ENCODE measurements at places on chromosomes 3 and 15.

- no peak for DNase-seq
Measured at GRCh38 chr3:42685363-42685881, at the start of gene KLHL40. Gene KLHL40 (plus strand): TSS chr3:42685537. CDS start chr3:42685619, 82 bp downstream.

DNA sequence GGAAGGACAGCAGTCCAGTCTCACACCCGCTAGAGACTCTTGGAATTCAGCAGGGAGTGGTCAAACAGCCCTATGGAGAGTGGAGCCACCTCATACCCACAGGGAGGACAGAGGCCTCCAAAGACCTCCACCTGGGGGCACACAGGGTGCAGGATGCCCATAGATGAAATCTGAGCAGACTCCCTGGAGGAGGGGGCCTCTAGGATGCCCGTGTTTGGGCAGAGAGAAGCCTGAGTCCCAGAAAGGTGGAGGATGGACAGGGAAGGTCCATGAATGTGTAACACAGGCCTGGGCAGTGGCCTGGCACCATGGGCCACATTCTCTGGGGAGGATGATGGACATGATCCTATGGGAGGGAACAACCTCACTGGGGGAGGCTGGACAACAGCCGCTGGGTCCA, 21.7 kb downstream of the DUSP7 start:
- DNase-seq = no peak

- no peak for DNase-seq
Measured at GRCh38 chr3:141830508-141830907, 45.9 kb upstream of the ATP1B3 start.

GRCh38 chr3:77323626-77324025, 283.7 kb downstream of the ROBO2 start:
- no peak for DNase-seq

DNA sequence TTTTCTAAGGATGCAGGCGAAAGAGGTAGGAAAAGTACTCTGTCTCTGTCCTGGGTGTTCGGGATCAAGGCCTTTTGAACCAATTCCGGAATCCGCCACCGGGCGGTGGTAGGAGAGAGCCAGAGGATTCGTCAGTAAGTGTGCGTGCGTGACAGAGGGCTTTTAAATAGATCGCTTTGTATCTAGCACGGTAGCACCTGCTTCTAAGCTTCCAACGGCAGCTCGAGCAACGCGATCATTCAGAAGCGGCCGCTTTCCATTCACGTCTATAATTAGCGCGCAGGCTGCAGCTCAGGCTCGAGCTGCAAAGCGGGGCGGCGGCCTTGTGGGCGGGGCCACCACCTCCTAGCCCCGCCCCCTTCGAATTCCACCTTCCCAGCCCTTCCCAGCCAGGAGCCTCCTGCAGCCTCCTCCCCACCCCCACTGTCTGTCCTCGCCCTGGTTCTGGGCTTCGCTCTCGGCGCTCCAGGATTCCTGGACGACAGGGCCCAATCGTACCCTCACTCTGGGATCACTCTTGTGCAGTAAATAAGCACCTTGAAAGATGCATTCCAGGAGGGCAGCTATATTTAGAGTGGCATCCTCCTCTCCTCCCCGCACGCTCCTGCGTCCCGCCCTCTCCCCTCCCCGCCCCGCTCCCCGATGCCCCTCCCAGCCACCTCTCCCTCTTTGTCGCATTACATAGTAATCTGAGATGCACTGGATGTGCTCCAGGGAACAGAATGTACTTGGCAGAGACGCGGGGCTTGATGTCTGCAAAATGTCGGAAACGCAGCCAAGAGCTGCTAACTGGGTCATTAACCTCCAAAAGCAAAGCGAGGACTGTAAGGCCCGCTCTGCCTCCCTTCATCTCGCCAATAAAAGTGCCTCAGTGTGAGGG, 224.1 kb upstream of the TPRG1 start:
- DNase-seq = no peak

DNA sequence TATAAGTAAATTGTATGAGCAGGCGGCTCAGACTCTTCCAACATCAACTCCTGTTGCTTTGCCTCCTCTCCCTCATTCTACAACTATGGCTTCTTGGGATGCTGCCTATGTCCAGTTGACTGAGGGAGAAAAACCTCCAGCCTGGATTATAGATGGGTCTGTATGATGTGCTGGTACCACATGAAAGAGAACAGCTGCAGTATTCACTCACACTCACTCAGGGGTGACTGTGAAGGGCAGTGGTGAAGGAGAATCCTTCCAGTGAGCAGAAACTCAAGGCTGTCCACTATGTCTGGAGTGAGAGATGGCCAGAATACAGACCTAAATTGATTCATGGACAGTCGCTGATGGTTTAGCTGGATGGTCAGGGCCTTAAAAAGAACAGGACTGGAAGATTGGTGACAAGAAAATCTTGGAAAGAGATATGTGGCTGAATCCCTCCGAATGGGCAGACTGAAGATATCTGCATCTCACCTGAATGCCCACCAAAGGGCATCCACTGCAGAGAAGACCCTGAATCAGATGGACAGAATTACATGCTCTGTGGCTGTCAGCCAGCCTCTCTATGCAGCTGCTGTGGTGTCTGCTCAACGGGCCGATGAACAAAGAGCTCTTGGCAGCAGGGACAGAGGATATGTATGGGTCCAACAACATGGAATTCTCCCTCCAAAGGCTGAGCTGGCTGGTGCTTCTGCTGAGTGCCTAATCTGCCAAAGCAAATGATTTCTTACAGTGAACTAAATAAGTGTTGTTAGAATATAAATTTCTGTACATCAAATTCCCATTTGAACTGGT, 1.9 kb upstream of the BCL2L10 start:
- no peak for DNase-seq

DNA sequence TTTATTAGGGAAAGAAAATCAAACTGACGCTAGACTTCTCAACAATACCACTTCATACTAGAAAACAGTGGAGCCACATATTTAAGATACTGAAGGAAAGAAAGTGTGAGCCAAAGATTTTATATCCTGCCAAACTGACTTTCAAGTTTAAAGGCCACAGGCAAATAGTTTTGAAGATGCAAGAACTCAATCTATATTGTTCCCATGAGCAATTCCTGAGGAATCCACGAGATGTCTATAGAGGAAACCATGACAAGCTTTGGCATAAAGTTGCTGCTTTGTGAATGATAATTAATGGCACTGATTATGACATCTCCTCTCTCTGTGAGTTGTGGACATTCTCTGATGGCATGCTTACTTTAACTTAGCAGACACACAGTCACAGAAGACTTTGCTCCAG, 276.1 kb upstream of the GOLGA6L4 start:
- DNase-seq = no peak

GRCh38 chr3:146974001-146974400, 368.9 kb upstream of the PLSCR5 start:
- DNase-seq = no peak

GRCh38 chr3:149497966-149498670, 23.6 kb downstream of the TM4SF4 start:
- DNase-seq = no peak

- no peak for DNase-seq
Measured at GRCh38 chr3:169952045-169952444, 14.6 kb upstream of the SEC62 start.

DNA sequence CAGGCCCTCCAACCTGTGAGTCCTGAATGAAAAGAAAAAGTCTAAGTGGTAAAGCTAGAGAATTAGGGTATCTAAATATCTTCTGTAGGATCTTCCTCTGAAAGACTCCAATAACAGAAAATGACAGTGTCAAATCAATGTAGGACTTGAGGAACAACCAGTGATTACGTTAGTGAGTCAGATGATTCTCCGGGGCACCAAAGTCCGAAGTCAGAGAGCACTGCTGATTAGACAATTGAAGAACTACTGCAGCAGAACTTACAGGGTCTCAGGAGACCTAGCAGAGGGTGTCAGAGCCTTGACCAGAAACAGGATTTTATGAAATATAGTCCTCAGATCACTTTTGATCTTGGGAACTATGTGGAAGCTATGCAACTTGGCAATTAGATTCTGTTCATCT, 605.8 kb downstream of the EPHA3 start:
- no peak for DNase-seq

GRCh38 chr3:152176241-152176640, 92.5 kb upstream of the MBNL1 start:
- DNase-seq = no peak

GRCh38 chr3:53614307-53614706, 119.9 kb downstream of the CACNA1D start:
- DNase-seq = no peak

DNA sequence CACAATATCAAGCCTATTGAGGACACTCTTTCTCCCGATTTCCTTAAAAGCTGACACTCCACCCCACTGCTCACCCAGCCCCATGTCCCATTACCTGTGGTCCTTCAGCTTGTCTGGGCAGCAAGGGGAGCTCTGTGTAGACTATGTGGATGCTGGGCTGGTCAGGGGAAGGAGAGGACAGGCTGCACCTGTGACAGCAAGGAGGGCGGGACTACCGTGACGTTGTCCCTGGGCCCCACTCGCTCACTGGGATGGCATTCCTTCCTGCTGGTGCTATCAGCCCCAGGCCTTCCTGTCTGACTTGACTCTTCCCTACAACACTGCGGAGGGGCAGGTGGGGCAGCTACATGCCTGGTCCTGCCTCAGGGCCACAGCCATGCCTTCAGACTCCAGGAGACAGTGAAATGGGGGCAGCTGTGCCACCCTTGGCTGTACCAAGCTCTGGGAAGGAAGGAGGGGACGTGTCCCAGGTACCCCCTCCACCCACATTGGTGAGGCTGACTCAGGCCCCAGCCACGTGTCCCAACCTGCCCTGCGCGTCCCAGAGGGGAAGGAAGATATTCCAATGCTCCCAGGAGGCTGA, at the start of gene TMEM40:
TSS of gene TMEM40 (minus strand) at position 163 of the 583 bp plus-strand sequence. CDS start 9,427 bp downstream, outside the sequence.
- DNase-seq = no peak

GRCh38 chr15:46676233-46677206, 1040.8 kb upstream of the SEMA6D start:
- no peak for DNase-seq

GRCh38 chr15:65062061-65062460, 5.7 kb downstream of the RASL12 start:
- no peak for DNase-seq

- DNase-seq = no peak
Measured at GRCh38 chr3:130834476-130834875, 59.4 kb upstream of the ATP2C1 start.

GRCh38 chr3:150073513-150073912, 102.8 kb upstream of the PFN2 start:
- no peak for DNase-seq

DNA sequence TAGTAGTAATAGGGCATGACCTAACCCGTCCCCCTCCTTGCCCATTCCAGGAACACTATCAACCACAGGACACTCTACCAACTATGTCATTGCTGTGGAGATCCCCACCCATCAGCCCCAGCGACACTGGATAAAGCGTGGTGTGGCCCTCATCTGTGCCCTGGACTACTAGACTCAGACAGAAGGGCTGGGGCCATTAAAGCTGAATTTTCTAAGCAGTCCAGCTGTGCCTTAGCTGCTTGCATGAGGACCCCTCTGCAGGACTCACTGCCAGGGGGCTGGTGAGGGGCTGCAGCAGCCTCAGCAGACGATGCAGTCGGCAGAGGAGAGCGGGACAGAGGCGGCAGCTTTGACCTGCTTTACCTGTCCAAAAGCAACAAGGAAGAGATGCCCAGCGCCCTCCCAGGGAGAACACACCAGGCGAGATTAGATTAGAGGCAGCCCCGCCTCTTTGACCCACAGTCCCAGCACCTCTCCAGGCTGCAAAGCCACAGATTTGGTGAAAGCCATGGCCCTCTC, 44.6 kb downstream of the SEMA3G start:
- DNase-seq = no peak
